ENCODE measurements at places on chromosomes 12 and 14.

DNA sequence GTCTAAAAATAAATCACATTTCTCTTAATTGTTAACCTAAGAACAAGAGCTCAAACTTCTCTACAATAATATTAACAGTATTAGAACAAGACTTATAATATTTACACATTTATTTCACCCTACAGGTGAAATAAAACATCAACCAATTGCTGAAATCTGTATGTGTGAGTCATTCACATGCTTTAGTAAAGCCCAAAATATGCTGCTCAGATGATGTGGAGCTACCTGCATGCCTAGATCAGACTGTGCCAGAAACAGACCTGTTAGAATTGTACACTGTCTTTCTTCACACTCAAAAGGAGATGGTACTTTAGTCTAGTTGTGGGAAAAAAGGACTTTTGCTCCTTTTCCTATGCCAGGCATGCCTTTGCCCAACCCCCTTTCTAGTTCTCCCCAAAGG lies 54.7 kb downstream of the RPS6KA5 start:
- no peak for DNase-seq

DNA sequence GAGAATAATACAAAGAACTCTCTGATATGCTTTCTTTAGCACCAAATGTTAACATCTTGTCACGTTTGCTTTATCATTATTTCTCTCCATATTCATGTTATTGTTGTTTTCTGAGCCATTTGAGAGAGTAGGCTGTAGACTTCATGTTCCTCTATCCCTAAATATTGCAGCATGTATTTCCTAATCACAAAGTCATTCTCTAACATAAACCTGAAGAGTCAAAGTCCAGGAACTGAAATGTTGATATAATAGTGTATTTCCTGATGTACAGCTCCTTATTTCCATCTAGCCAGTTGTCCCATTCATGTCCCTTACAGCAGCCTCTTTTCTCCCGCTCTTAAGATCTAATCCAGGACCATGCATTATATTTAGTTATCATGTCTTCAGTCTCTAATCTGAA lies 72.8 kb downstream of the SPATS2 start:
- DNase-seq: no peak

DNA sequence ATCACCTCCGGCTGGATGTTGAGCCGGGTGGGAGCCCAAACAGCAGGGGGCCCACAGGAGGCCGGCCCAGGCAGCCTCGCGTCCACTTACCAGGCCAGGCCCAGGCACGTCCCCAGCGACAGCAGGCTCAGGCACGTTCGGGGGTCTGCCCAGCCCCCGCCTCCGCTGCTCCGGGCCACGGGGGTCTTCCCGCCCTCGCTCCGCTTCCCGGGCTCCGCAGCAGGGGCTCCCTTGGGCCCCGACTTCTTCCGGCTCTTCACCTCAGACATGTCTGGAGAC lies 216 bp downstream of the IKBIP start:
- DNase-seq: no peak

DNA sequence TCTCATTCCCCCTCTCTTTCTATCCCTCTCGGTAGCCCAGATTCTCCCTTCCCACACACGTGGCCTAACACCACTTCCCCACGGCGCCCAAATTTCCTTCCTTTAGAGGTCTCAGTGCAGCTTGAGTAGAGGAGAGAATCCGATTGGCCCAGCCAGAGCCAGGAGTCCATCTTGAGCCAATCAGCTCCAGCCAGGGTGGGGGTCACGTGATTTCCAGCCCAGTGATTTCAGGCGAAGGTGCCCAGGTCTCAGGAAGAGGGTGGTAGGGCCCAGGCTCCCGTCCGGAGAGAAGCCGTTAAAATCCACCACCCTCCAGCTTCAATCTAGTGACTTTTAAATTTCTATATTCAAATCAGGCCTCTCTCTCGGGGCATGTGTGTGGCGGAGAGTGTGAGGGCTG lies 45.2 kb upstream of the MYL2 start:
- DNase-seq: no peak

DNA sequence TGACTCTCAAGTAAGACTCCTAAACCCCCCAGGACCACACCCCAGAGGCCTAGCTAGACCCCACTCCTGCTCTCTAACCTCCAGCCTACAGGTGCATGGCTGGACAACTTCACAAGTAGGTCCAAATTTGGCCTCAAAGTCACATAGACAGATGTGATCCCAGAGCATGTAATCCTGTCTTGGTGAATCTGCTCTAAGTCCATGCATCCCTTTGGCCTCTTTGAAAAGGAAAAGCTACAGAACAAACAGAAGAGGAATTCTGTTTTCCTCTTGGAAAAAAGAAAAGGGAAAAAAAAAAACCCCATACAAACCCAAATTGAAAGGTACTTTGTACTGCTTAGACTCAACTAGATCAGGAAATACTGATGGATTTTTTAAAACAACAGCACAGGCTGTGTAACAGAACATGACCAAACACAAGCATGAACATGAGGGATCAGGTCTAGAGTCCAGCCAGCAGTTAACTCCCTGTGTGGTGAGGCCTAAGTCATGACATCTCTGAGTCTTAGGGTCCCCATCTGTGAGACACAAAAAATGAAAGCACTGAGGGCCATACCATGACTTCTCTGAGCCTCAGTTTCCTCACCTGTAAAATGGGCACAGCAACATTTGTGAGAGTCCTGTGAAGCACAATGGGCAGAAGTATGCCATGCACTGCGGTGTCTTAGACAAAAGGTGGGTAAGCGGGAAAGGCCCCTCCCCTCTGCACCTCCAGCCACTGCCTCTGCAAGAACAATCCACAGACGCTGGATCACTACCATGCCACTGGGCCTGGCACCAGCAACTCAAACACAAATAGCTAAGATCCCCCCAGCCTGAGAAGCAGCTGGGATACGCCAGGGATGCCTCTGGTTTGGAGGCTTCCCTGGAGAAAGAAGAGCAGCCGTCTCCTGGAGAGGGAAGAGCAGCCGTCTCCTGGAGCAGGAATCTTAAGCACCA lies 9.9 kb downstream of the PITPNM2 start:
- DNase-seq: no peak

DNA sequence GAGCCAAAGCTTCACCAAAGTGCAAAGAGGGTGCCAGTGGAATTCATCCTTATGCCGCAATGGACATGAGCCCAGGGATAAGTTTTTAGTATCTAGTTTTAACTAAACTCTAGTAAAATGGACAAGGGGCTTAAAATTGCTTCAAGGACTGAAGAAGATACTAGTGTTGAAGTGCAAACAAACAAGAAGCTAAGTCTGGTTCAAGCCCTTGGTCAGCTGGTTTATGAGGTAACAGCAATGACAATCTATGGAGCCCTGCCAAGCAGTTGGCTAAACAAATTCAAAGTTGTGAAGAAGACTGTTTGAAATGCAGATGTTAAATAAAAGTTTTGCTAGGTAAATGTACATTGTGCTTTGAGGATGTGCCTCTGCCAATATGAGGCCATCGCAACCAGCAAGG lies 209.4 kb downstream of the KTN1 start:
- DNase-seq: no peak

DNA sequence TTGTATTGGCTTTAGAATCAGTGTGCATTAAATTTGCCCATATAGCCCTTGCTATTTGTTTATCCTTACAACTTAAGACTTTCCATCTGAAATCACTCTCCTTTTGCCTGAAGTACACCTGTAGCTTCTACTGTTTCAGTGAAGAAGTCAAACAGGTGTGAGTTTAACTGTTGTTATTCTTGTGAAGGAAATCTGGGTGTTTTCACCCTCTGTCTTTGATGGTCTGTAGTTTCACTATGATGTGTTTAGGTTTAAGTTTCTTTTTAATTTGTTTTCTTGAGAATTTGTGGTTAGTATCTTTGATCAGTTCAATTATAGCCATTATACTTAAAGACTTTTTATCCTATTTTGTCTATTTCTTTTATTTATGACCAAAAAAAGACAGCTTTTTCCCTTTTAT lies 68.9 kb upstream of the BBS10 start:
- no peak for DNase-seq

GRCh38 chr12:116259800-116260577 lies 17.5 kb downstream of the MED13L start:
- no peak for DNase-seq

DNA sequence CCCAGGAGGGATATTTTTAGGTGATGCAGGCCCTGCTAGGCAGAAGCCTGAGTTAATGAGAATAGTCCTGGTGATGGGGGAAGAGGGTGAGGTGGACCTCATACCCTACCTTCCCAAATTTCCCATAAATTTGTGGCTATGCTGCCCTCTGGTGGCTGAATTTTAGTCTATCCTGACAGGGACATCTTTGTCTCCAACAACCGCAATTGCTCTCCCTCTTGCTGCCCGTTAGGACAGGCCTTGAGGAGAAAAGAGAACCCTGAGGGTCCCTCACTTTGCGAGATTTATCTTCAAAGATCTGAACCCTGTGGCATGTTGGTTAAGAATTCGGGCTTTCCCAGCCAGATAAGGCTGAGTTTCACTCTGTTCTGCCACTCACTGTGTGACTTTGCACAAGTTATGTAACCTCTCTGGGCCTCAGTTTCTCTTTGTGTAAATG lies 9.8 kb upstream of the ZNF385A start:
- no peak for DNase-seq

DNA sequence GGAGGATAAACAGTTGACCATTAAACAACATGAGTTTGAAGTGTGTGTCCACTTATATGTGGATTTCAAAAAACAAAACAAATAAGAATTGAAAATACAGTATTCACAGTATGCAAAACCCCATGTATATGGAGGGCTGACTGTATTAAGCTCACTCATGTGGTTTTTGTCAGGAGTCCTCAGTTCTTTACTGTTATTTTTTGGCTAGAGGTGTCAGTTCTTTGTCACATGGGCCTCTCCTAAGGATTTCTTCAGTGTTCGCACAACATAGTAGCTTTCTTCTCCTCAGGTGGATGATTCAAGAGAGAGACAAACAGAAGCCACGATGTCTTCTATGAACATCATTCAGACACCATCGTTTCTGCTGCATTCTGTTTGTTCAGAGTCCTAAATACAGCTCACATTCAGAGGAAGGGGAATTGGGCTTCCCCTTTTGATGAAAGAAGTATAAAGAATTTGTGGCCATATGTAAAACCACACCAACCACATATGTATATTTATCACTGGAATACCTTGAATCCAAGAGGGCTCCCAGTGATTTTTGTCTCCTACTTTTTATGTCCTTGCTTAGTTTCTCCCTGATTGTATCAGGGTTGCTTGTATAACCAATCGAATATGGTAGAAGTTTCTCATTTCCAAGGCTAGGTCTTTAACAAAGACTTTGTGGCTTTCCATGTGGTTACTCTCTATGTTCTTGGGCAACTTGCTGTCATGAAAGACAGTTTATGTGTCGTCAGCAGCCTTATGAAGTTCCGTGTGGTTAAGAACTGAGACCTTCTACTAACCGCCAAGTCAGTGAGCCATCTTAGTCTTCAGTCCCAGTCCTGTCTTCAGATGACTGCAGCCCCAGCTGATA lies 18.9 kb downstream of the MNAT1 start:
- DNase-seq: no peak

- no peak for DNase-seq
Measured at GRCh38 chr14:29805415-29806123, 122.1 kb downstream of the PRKD1 start.

DNA sequence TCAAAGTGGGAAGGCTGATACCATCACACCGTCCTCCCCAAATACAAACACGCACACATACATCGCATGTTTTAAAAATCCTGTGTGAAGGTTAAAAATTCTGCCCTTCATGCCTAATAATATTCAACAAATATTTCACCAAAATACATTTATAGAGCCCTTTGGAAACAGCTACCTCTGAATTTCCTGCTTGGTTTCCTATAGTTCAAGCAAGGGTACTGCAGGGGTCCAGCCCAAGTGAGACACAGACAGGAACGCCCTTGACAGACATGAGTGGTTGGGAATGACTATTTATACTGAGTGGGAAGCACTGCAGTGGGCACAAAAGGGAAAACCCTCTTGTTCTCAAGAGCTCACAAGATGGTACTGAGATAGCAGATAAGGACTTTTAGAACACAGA lies 51.0 kb downstream of the ST8SIA1 start:
- no peak for DNase-seq

- no peak for DNase-seq
Measured at GRCh38 chr12:82414044-82414443, 55.7 kb downstream of the METTL25 start.

DNA sequence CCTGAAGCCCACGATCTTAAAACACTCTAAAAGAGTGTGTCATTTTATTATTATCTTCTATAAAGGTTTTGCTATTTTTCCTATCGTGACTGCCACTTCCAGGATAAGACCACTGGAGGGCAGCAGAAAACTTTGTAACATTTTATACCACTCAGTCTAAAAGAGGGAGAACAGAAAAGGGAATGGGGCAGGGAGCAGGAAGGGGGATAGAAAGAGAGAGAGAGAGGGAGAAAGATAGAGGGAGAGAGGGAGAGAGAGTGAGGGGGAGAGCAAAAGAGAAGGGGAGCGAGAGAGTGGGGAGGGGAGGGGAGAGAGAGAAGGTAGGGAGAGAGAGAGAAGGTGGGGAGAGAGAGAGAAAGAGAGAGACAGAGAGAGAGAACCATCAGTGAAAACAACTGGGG lies 2.0 kb upstream of the ART4 start:
- no peak for DNase-seq

GRCh38 chr12:111650912-111651311 lies 34.8 kb downstream of the BRAP start:
- DNase-seq: no peak

GRCh38 chr12:106712768-106713167 lies 61.7 kb upstream of the RIC8B start:
- no peak for DNase-seq

GRCh38 chr14:104604458-104605449 lies at the start of gene TMEM179:
Gene TMEM179 (minus strand): TSS chr14:104604772. CDS start chr14:104604741, 31 bp downstream.
- no peak for DNase-seq

GRCh38 chr14:66378712-66379505 lies 107.3 kb upstream of the CCDC196 start:
- no peak for DNase-seq

GRCh38 chr14:39492267-39492666 lies 60.0 kb upstream of the FBXO33 start:
- DNase-seq: no peak

DNA sequence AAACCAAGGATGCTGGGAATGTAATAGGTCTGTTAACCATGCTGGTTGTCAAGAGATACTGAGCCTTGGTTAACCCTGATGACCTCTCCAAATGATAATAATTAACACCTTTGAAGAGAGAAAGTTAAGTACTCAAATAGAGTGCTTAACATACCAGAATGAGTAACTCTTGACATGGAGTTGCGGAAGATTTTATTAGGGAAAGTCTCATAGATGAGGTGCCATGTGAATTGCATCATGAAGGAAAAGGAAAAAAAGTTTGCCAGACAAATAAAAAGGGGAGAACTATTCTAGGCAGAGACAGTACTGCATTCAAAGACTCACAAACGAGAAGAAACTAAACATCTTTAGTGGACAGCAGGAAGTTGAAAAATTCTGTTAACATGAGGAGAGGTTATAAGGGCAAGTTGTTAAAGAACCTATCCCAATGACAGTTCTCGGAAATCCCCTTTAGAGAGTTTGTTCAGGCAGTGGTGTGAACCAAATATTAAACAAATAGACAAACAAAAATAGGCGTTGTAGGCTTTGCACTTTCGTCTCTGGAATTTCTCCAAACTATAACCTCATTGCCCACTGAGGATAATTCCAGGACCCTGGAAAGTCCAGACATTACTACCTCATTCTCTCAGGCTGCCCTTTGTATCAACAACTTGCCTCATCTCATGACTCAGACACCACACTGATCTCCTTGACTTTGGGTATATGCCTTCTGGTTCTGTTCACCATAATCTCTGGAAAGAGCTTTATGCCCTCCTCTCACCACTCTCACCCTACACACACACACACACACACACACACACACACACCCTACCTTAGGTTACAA lies 435.0 kb downstream of the GXYLT1 start:
- no peak for DNase-seq

GRCh38 chr12:87311206-87311605 lies 718.0 kb downstream of the C12orf50 start:
- DNase-seq: no peak

All from activated naive CD4-positive, alpha-beta T cell (primary cell).